ENCODE measurements at places on chromosomes 6 and 20.

DNA sequence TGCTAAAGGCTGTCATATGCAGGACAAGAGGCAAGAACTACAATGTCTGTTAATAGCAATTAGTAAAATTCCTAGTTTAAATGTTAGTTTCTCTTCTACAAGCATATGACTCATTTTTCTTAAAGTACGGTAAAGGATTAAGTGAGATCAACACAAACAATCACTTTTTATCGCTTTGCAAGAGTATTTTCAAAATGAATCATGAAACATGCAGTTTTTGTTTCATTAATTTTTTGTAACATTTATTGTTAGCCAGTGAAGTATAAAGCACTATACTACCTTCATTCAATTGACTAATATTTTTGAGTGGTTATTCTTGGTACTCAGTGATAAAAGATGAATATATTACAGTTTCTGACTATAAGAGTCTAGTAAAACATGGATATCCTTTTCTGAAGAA lies 138.6 kb downstream of the AHI1 start:
- DNase-seq, result no peak

DNA sequence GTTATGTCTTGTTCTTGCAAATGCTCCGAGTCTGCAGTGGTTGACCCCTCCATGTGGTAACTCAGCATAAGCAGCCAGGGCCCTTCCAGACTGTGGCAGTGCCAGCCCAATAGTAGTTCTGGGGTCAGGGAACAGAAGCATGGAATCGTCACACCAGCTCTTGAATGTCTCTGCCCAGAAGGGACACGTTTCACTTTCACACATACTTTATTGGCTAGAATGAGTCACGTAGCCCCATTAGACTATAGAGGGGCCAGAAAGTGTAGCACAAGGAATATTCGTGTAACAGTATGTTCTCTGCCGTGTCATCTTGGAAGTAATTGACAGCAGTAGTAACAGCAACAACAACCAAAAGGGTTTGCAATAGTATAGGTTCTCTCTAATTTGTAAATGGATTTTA lies 254.7 kb downstream of the FARS2 start:
- DNase-seq, result no peak

DNA sequence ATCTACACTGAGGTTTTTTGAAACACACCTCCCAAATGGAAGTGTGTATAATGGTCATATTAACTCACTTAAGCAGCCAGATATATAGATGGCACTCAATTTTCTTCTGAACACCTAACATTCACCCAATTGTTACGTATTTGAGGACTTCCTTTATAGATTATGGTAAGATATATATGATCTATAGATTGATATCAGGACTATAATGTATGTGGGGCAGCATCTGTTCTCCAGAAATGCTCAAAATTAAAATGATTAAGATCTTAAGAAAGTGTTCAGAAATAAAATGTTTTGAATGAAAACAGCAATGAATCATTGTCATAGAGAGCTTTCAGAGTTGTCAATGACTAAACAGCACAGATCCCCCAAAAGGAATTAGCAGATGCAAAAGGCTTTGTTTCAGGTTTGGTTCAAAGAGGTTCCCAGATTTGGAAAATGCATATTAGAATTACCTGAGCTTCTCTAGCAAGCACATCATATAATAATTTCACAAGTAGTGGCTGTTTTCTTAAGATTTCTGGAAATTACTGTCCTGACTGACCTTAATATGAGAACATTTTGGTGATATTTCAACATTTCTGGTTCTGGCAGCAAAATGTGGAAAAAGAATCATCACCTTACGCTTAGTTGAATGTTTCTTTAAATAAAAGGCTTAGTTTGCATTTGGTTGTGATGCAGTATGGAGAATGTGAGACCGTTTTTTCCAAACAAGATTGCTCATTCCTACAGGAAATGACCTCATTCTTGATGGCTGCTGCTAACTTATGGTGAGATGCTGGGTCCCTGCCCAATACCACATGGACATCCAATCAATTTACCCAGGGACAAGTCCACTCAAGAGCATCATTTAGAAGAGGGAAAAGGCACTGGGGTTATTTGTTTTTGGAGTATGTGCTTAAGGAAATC lies 31.5 kb downstream of the TRAF3IP2 start:
- no peak for DNase-seq

- DNase-seq, result no peak
Observed at GRCh38 chr6:149081281-149081680, 236.2 kb upstream of the TAB2 start.
